ENCODE measurements at places on chromosomes 16 and 17. TPM values are rescaled to one million over a fixed set of nuclear protein-coding genes. Genes with fewer than 3 reads are reported as not detected.
A peak's percentile ranks its signal among the peaks of the same experiment; 100 is the strongest.

DNA sequence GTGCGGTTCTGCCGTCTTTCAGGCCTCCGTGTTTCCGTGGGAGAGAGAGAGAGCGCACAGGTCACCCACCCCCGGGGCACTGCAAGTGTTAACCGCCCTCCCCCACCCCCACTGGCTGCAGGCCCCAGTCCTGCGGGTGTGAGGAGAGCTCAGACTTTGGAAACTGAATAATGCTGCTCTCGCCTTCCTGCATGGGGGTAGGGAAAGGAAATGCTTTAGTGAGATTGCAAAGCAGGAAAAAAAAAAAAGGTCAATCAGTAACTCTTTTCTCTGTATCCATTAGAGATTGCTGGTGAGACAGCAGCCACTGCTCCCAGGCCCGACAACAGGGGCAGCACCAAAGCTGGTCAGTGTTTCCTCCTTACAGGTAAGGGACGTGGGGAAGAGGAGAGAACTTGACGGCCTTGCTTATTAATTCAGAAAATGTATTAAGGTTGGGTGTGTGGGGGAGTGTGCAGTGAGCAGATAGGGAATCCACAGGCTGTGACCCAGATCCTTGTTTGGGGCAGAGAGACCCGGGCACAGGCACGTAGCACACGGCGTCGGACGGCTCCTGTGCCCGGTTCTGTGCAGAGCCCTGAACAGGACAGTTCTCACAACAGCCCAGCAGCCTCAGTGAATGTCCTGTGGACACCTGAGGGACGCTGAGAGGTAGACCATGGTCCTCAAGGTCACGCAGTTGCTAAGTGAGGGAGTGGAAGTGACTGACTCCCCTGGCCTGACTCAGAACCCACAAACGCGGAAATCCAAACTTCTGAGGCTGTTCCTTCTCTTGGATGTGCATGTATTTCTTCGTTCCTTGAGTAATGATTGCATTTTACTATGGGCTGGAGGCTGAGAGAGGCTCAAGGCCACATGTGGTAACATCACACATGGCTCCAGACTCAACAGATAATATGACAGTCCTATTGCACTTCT is 156.5 kb downstream of the FOXL1 start:
- no peak for DNase-seq

DNA sequence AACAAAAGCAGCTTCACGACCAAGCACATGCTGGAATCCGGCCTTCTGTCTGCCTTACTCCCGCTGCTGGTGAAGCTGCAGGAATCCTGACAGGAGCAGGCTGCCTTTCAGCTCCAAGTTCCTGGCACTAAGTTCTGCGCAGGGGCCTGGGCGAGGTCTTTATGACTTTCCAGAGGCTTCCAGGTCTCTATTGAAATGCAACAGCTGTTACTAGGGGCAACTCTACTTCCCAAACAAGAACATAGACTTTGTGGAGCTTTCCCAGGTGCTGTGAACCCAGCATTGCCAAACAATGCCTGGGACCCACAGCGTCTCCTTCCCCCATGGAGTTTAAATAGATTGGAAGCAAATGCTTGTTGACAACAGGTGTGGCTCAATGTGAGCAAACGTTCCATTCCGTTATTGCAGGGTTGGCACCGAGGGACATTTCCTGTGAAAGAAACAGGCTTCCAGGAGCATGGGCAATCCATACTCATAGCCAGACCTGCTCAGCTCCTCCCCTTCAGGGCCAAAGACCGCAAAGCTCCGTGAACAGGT is 156.0 kb downstream of the CDH13 start:
- DNase-seq = no peak

GRCh38 chr17:83149761-83150251 is 70.4 kb downstream of the METRNL start:
- no peak for DNase-seq

Gene PRKCB
- not detected for polyA plus RNA-seq

DNA sequence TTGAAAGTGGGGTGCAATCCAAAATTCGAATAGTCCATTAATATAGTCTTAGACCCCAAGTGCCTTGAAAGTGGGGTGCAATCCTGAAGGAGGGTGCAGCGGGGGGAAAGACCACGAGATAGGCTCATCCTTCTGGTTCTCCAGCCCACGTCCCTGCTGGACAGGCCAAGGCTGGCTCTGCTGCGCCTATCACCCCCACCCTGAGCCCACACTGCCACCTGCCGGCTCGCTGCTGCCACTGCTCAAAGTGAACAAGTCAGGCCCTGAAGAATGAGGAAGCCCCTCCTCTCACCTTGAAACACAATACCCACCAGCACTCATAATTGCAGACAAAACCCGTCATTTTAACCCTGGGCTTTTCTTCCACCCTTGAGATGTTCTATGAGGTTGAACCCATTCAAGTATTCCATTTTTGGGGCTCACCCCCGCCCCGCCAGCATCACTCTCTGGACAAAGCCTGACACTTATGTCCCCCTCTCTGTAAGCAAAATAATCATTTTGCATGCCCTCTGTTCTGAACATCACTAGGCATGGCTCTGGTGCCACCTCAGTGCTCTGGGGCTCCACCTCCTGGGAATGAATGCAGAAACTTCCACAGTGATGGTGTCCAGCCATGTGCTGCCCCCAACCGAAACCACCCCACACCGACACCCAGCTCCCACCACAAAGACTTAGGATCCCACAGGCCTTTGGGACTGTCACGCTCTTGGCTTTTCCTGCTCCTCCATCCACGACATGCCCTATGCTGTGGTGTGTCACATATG is 56.8 kb downstream of the BEAN1 start:
- no peak for DNase-seq

Gene CHRNE
- 0.19 TPM for polyA plus RNA-seq

DNA sequence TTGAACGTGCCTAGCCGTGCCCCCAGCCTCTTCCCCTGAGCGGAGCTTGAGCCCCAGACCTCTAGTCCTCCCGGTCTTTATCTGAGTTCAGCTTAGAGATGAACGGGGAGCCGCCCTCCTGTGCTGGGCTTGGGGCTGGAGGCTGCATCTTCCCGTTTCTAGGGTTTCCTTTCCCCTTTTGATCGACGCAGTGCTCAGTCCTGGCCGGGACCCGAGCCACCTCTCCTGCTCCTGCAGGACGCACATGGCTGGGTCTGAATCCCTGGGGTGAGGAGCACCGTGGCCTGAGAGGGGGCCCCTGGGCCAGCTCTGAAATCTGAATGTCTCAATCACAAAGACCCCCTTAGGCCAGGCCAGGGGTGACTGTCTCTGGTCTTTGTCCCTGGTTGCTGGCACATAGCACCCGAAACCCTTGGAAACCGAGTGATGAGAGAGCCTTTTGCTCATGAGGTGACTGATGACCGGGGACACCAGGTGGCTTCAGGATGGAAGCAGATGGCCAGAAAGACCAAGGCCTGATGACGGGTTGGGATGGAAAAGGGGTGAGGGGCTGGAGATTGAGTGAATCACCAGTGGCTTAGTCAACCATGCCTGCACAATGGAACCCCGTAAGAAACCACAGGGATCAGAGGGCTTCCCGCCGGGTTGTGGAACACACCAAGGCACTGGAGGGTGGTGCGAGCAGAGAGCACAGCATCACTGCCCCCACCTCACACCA is 724 bp downstream of the GAA start:
- DNase-seq = no peak

GRCh38 chr17:29246628-29247027 is at the start of gene CRYBA1:
TSS of gene CRYBA1 (plus strand) at chr17:29246859. CDS start at chr17:29246864, 5 bp downstream.
- no peak for DNase-seq

DNA sequence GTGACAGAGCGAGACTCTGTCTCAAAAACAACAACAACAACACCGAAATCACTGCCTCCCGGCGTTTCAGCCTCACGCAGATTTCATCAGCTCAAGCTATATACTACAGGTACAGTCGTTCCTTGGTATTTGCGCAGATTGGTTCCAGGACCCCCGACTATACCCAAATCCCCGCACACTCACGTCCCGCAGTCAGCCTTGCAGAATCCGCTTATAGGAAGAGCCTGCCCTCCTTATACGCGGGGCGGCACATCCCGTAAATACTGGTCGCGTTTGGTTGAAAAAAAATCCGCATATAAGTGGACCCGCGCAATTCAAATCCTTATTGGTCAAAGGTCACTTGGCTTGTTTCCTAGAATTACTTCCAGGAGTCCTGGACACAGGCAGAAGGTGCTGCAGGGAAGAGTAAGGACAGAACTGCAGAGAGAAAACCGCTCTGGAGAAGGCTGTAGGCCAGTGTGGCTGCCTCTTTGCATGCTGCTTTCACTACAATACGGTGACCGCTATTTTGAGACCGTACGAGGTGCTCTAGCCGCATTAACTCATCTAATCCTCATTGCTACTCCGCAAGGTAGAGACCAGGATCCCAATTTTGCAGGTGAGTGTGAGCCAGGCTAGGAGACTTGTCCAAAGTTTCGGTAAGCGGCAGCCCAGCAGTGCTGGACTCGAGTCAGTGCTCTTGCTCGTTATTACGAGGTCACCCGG is 718 bp downstream of the NDUFAB1 start:
- DNase-seq = no peak

DNA sequence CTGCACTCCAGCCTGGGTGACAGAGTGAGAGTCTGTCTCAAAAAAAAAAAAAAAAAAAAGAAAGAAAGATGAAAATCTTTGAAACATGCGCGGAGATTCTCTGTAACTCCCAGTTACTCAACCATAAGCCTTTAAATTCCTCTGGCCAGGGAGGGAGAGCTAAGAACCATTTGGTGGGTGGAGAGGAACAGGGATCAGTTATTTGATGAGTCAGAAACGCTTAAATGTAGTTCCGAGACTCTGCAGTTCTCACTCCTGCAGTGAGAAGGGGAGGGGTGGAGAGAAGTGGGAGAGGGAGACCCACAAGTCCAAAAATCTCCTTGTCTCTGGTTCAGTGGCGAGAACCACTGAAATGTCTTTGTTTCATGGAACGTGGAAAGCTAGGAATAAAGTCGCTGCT is 266.7 kb downstream of the SOX9 start:
- DNase-seq = peak; percentile 84

Gene ADAD2
- not detected for polyA plus RNA-seq

Gene ABCC3
- polyA plus RNA-seq = 21.7 TPM

- no peak for DNase-seq
Observed at GRCh38 chr17:60712675-60713074, 35.0 kb downstream of the BCAS3 start.

GRCh38 chr16:15694499-15694898 is 44.5 kb downstream of the NDE1 start:
- DNase-seq = no peak

DNA sequence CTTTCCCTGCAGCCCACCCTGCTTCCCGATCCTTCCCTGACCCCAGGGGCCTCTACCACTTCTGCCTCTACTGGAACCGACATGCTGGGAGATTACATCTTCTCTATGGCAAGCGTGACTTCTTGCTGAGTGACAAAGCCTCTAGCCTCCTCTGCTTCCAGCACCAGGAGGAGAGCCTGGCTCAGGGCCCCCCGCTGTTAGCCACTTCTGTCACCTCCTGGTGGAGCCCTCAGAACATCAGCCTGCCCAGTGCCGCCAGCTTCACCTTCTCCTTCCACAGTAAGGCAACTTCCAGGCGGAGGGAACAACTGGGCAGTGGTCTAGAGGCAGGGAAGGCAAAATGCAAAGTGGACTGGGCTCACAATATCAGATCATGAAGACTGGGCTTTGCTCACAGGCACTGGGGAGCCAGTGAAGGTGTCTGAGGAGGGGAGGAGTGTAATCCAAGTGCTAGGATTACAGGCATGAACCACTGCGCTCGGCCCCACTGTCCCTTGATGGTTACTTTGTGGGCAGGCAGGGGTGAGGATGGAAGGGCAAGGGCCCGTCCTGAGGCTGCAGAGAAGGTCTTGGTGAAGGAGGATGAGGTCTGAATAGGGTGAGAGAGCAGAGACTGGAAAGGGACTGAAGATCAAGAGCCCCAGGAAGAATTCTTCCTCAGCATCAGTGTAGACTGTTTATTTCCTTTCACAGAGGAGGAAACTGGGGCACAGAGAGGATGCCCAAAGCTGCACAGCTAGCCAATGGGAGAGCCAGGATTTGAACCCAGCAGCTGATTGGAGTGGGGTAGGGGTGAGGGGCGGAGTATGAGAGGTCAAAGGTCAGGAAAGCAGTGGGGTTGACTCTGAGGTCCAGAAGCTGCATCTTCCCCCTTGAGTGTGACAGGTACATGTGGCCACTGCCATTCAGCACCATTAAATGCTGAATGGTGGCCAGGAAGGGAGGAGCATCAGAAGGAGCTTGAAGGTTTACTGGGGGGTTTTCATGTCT is 16.5 kb upstream of the ADGRG3 start:
- DNase-seq = no peak
